HepG2 (cell line): ENCODE measurements at places on chromosomes 1 and 21. TPM values are rescaled to one million over a fixed set of nuclear protein-coding genes. Genes with fewer than 3 reads are reported as not detected.
A peak's percentile ranks its signal among the peaks of the same experiment; 100 is the strongest.

Gene TRPM2
- total RNA-seq, result 0.07 TPM in 1 of 2 replicates, not detected in the other

Gene KLHDC8A
- not detected in 2 replicates for total RNA-seq

Gene C1orf167
- not detected in 2 replicates for total RNA-seq

Gene RASSF5
- 0.18 and 0.49 TPM in 2 replicates for total RNA-seq

Gene PIP5K1A
- total RNA-seq, result 43.8 and 45.3 TPM in 2 replicates

Gene FAM163A
- total RNA-seq, result not detected in 2 replicates

Gene KCNJ9
- total RNA-seq, result not detected in 2 replicates

Gene ZNF683
- not detected in 2 replicates for total RNA-seq

DNA sequence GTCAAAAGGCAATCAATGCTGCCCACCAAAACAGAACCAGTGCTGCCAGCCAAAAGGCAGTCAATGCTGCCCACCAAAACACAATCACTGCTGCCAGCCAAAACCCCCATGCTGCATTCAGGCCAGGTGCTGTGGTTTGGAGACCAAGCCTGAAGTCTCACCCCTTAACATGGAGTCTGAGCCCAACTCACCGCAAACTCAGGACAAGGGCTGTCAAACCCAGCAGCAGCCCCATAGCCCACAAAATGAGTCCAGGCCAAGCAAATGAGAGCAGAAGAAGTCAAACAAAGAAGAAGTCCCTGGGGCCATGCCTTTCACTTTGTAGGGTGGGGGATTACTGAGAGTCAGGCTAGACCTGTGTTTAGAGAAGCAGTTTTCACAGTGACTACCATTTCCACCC, 6.4 kb downstream of the SMCP start:
- no peak for DNase-seq

DNA sequence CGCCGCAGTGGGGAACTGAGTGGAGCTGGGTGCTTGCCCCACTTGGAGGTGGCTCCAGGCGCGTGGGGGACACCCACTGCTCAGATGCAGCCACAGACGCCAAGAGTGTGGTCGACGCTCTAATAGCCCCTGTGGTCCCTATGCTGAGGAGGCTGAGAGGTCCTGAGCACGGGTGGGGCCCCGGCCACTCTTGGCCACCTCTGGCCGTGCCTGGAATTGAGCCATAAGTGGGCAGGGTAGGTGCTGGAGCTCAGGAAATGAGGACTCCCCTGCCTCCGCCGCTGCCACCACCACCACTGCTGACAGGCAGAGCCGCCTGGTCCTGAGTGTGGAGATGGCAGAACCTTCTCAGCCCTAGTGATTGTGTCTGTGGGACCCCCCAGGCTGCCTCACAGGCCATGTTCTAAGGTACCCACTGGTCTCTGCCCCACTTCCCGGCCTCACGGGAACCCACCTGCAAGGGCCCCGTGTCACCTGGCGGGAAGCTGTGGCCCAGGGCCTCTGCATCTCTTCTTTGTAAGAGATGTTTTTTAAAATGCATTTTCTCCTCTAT, 34.6 kb upstream of the DIP2A start:
- DNase-seq, result no peak

DNA sequence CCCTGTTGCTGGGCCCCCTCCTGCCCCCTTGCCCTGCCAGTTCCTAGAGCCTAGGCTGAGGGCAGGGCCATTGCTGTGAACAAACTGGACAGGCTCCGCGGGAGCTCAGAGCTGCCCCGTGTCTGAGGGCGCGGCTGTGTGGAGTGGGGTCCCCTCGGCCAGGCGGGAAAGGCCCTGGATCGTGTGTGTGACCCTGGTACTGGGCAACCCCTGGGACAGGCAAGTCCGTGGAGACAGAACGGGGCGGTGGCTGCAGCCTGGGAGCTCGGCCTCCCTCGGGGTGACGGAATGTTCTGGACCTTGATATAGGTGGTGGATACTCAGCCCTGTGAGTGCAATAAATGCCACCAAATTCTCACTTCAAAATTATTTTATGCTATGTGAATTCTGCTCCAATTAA, 27.7 kb upstream of the C1orf159 start:
- no peak for DNase-seq

GRCh38 chr1:36156329-36157114, 562 bp downstream of the MAP7D1 start:
- DNase-seq, result no peak

- DNase-seq, result no peak
Measured at GRCh38 chr1:1089731-1090423, 15.8 kb upstream of the RNF223 start.

GRCh38 chr1:24021403-24022266, 41.5 kb upstream of the SRSF10 start:
- peak; percentile 99 for DNase-seq

DNA sequence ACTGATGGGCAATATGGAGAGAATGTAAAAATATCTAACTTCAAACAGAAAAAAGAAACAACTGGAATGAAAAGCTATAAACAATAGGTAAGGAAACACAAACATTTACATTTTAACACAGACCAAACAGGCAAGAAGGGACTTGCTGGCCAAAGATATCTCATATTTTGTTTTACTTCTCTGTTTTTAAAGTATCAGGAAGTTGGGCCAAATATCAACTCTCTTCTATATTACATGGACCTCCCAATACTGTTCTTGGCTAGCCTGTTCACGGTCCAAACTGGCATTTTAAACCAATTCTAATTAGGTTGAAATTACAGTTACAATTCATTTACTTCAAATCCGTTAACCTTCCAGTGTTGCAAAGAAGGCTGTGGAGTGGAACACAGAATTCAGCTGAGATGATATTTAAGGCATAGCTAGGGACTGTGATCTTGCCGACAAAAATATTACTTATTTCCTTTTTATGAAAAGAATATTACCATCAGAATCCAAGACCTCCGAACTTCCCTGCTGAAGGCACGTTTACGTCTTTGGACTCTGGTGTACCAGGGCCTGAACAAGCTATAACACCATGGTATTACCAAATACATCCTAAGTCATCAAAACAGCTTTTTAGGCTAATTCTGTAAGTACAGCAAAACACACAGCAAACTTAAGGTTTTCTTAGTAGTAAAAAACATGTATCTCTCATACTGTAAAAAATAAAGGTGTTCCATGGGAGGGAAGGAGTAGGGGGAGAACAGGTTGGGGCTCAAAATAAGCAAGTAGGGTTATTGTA, 165.4 kb downstream of the RUNX1 start:
- no peak for DNase-seq

DNA sequence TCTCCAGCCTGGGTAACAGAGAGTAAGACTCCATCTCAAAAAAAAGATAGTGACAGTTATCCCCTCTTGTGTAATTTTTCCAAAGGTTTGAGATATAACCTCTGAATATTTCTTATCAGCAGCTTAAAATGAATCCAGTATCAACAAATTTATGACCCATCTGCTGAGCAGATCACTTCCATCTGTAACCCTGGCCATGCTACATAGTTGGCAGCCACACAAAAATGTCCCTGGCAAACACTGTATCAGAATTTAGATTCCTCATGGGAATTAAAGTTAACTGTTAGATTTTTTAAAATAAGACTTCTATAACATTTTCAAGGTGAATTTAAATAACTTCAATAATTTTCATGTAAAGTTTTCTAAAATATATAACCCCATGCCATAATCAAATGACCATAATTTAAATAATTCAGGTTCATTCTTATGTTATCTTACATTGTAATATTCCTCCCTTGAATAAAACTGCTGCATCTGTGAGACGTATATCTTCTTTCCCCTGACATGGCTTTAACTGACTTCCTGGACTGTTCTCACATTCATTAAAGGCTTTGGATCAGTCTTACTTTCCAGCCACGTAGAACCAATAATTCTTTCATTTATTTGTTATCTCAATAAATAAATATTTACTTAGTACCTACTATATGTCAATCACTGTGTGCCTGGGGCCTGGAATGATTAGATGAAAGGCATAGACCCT, 5.3 kb upstream of the PRPF38B start:
- peak; percentile 35 for DNase-seq

DNA sequence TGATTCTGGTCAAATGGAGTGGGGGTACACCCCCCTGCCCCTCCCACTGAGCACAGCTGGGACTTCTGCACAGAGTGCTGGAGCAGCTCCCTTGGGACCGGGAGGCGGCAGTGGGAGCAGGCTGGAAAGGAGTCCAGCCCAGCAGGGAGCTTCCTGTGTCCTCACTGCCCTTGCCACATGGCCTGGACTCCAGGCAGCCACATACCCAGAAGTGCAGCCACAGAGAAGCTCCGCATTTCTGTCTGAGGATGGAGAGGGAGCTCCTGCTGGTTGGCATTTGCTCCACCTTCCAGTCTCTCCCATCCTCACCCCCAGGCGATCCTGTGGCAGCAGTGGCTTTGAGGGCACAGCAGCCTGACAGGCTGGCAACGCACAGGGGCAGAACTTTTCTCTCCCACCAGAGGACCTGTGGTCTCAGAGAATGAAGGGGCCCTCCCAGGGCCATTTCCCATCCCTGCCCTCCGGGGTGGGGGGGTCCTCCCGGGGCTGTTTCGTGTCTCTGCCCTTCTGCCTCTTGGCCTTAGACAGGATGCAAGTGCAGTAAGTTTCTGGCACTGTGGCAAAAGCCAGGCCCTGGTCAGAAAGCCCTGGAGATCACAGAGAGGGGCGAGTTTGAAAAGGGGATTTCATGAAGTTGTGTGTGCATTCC, 103.6 kb upstream of the COL6A1 start:
- DNase-seq, result no peak

- DNase-seq, result no peak
Measured at GRCh38 chr1:108048301-108049177, 83.6 kb upstream of the VAV3 start.

DNA sequence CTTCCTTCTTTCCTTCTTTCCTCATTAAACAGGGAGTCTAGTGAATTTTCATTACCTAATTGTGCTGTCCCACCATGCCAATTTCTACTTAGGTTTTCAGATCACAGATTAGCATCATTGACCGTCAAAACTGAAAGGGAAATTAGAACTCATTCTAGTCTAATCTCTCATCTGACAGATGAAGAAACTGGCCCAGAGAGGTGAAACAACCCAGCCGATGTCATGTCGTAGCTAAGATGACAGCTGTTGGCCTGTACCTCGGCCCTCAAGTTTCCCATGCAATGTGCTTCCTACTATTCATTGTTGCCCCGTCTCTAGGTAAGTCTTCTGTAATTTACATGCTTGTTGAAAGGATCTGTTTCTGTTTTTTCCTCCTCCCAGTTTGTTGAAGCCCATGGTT, 128.2 kb upstream of the KIAA0040 start:
- DNase-seq, result no peak

DNA sequence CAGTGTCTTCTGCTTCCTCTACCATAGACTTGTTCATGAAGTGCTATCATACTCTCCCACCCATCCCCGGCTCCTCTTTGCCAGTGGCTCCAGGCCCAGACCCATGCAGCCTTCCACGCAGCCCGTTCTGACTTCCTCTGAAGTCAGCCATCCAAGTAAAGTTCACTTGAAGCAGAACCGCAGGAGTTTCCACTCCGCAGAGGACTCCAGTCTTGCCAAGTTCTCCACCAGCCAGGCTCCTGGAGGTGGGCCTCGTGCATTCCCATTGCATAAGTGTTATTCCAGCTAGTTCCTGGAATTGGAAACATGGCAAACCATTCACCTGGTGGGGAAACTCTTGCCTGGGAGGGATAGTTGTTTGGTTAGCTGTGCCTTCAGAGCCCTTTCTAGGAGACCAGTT, 185.1 kb downstream of the PLPP3 start:
- DNase-seq, result no peak

DNA sequence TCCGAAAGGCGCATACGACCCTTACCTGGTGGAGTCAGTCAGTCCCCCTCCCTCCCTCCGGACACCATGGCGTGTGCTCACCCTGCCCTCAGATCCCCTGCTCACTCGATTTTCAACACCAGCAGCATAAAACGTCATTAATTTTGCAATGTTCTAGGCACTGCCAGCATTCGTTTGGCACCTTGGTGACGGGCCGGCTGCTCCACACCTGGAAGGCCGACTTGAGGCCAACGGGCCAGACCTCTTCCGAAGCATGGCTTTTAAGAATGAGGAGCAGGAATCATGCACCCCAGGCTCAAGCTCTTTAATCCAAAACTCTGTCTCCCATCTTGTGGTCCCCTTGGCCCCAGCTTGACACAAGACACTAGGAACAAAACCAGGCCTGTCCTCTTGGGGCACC, 33.1 kb downstream of the NPHP4 start:
- no peak for DNase-seq

DNA sequence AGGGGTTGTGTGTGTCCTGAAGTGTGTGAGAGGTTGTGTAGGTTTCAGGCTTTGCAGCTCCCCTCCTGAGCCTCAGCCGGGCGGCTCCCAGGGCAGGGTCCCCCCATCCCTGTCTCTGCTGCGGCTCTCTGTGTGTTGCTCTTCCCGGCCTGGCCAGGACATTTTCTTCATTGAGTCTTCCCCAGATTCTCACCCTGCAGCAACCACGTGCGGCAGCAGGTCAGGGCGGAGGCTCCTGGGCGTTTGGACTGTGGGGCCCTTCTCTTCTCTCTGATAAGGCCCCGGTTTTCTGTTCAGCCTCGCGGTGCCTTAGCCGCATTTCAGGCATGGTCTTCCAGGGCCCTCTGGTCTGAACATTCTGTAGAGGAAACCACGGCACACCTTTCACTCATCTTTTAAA, 1.8 kb upstream of the TCP10L start:
- no peak for DNase-seq

DNA sequence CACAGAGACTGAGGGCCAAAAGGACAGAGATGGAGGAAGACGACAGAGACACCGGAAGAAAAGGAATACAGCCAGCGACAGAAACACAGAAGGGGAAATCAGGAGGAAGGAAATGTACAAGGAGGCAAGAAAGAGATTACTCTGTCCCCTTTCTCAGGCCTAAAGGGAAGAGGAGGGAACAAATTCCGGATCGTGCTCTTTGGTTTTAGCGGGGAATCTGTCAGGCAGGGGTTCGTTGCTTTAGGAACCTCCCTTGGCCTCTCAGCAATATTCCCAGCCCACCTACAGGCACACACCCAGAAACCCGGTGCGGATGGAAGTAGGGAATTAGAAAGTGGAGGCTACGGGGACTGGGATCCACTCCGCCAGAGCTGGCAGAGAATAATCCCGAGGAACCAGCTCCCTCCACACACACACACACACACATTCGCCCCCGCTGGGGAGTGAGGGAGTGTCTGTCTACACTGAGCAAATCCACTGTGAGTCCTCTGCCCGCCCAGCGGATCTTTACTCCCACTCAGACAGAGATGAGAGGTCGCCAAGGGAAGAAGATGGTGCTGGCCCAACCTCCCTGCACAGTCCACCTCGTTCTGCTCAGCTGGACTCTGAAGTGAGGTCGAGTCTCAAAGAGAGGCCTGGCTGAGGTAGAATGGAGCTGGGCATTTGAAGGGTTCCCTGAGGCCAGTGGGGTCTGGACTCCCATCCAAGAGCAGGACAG, 5.7 kb downstream of the TAL1 start:
- DNase-seq, result no peak

GRCh38 chr1:161166669-161167548, 683 bp downstream of the PPOX start:
- no peak for DNase-seq

- DNase-seq, result no peak
Measured at GRCh38 chr1:42943166-42943565, 15.5 kb downstream of the SLC2A1 start.

GRCh38 chr1:204287466-204287891, 72.2 kb downstream of the PLEKHA6 start:
- no peak for DNase-seq

- DNase-seq, result no peak
Measured at GRCh38 chr1:203521074-203521794, 27.3 kb downstream of the OPTC start.

- DNase-seq, result no peak
Measured at GRCh38 chr1:2914702-2915101, 106.6 kb upstream of the ACTRT2 start.
